Kidney epithelial cell (primary cell): ENCODE measurements at places on chromosomes 7 and 10. TPM values are rescaled to one million over a fixed set of nuclear protein-coding genes. Genes with fewer than 3 reads are reported as not detected.

DNA sequence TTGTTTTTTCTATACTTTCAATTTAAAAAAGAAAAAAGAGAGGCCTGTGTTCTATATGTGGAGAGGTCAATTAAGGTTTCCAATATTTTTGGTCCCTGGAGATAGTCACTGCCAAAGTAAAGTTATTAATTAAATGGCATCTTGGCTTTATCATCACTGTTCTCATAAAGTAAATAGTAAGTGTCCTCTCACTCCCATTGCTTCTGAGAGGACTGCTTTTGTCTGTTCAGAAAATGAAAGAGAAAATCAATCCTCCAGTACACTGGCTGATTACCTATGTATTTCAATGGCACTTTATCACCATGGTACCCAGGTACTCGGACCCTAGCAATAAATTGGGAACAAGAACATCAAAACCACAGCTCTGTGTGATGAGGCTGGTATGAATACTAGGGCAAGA lies 94.0 kb downstream of the RNLS start:
- no peak for DNase-seq

TMEM140 gene
- total RNA-seq: 0.75 and 1.8 TPM in 2 replicates

DNA sequence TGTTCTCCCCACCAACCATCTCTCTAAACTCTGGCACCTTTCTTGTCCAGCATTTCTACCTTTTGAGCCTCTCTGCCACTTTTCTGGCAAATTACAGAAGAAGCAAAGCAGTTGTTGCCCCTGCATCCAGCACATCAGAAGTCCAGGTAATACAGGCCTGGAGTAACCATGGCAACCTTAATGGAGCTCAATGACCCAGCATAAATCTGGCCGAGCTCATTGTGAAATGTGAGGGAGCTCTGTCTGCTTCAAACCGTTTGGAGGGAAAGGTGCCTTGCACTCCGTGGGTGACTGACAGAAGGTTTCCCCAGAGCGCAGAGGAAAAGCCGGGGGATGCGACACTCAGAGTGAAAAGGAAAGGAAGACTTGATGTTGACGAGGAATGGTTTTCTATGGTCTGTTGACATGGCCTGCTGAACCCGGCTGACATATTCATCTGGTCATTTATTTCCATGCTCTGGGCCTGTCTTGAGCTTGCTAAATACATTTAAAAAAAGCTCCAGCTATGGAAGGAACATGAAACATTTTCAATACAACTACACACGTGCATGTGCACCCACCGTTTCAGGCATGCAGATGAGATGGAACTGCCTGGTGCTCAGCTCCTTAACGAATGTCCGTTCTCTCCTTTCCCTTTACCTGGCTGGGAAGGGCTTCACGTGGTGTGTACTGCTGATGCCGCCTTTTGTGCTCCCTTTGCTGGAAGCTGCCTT lies 74.9 kb downstream of the ADRA2A start:
- no peak for DNase-seq

TUBB8 gene
- not detected in 2 replicates for total RNA-seq

TASOR2 gene
- total RNA-seq: 60.1 and 66.8 TPM in 2 replicates

- no peak for DNase-seq
Measured at GRCh38 chr10:76205361-76205760, 773.9 kb downstream of the LRMDA start.

DNA sequence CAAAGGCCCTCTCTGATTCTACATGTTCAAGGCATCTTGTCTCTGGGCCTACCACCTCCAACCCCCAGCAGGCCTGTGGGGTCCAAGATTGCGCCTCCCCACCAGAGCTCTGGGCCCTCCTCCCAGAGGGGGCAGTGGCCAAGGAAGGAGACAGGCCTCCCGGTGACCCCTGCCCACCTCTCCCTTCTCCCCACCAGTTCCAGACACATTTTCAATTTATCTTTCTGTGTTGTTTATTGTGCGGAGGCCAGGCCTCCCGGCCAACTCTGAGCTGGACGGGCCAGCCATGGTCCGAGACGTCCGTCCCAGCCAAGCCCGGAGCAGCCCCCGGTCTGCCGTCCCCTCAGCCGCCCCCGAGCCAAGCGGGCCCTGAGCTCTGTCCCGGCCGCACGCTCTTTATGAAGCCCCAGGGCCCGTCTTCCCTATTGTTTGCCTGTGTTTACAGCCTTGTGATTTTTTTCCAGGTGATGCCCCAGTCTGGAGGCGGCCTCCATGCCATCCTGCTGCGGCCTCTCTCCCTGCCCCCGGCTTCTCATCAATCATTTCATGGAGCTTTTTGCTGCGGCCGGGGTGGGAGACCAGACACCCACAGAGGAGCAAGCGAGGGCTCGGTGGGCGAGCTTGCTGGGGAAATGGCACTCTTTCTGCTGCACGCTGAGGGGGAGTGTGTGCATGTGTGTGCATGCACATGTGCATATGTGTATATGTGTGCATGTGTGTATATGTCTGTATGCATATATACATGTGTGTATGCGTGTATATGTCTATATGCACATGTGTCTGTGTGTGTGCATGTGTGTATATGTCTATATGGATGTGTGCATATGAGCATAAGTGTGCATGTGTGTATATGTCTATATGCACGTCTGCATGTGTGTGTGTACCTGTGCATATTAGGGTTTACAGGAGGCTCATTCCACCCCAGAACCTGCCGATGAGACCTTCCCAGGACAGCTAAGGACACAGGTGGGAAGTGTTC lies 52.7 kb upstream of the ELN start:
- no peak for DNase-seq

- DNase-seq: no peak
Measured at GRCh38 chr7:88888684-88889083, 93.1 kb upstream of the TEX47 start.

- no peak for DNase-seq
Measured at GRCh38 chr7:47153576-47153975, 428.3 kb downstream of the TNS3 start.

- peak; percentile 37 for DNase-seq
Measured at GRCh38 chr10:88385601-88386203, 197.4 kb downstream of the RNLS start.

- no peak for DNase-seq
Measured at GRCh38 chr7:3670898-3671297, 369.8 kb downstream of the SDK1 start.

- DNase-seq: no peak
Measured at GRCh38 chr10:88097536-88097935, 234.1 kb downstream of the PTEN start.

GRCh38 chr10:86071145-86071544 lies 295.4 kb downstream of the GRID1 start:
- no peak for DNase-seq

DNA sequence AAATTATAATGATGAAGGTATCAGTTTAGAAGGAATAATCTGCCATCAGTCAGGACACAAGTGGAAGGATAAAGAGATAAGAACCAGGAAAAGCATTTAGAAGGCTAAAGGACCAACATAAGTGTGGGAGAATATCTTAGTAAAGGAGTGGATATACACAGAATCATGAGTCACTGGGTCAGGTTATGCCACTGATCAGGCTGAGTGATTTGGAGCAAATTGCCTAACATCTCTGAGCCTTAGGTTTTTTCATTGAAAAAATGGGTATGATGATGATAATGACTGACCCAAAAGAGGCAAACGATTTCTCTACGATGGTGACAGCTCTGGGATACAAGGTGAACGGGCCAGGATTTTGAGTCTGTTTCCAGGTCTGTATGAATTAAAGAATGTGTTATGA lies 2.8 kb upstream of the CUL1 start:
- DNase-seq: no peak

HERC4 gene
- 28.5 and 29.1 TPM in 2 replicates for total RNA-seq

CRPPA gene
- 1.4 and 1.8 TPM in 2 replicates for total RNA-seq

- DNase-seq: no peak
Measured at GRCh38 chr7:30975256-30975899, 11.6 kb downstream of the GHRHR start.

C10orf95 gene
- total RNA-seq: 3.2 and 6.9 TPM in 2 replicates

GRCh38 chr10:49741108-49741995 lies 20.8 kb downstream of the OGDHL start:
- no peak for DNase-seq

DNA sequence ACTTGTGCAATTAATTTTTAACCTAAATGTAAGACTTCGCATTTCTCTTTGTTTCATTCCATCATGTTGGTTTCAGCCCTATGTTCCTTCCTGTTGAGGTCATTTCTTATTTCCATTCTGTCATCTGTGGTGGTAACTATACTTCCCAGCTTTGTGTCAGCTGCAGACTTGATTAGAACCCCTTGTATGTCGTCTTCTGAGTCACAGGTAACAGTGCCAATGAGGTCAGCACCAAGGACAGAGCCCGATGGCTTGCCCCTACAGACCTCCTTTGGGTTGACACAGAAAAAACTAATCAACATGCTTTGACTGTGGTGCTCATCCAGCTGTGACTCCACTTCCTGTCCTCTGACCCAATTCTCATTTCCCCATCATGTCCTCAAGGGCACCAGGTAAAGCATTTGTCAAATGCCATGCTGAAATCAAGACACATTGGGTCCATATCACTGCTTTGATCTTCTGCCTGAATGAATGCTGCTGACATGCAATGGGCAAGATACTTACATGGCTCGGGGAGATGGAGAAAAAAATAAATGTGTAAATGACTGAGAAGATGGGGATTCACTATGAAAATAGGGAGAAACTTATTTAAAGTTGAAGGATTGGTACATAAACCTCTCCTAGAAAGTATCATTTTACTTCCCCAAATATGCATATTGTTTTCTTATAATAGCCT lies 25.6 kb upstream of the CRTAC1 start:
- no peak for DNase-seq

DNA sequence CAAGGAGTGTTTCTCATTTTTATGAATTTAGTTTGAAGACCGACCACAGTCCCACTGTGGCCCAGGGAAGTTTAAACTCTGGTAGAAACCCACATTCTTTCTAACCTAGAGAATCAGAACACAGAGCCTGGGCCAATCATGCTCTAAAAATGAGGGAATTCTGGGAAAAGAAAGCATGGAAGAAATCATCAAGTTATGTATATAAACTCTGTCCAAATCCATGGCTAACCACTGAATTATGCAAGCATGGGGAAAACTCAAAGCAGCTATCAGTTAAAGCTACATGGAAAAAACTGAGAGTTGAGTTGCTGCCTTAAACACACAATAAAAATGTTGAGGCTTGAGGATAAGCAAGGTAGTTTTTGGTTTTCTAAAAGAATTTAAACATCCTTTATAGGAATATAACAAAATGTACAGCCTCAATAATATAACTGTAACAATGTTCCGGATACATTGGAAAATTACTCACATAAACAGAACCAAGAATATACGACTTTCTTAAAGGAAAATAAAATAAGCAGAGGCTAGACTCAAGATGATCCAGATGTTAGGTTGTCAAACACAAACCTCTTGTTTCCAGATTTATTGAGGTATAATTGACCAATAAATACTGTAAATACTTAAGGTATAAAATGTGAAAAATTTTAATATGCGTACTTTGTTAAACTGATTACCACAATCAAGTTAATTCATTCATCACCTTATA lies 311.2 kb upstream of the GNAI1 start:
- DNase-seq: no peak

CLEC5A gene
- not detected in 2 replicates for total RNA-seq

TMEM72 gene
- total RNA-seq: not detected in 2 replicates

SLC39A12 gene
- not detected in 2 replicates for total RNA-seq

DNA sequence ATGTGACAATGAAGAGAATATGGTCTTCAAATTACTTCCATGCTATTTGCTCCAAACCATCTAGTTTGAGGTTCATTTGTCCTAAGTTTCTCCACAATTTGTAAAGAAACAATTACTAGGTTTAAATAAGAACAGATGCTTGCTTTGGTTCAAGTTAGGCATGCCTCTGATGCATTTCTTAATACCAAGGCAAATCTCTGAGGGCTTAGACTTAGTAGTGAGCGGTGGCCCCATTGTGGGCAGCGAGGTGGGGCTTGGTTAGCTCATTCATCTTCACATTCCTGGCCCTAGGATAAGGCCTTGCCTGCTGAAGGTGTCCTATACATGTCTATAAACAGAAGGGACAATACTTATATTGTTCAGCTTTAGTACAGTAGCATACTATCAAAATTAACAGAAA lies 52.4 kb upstream of the RHEB start:
- no peak for DNase-seq

NODAL gene
- 0.08 and 0.14 TPM in 2 replicates for total RNA-seq

TRIM73 gene
- 0.48 TPM in 1 of 2 replicates, not detected in the other for total RNA-seq

DNA sequence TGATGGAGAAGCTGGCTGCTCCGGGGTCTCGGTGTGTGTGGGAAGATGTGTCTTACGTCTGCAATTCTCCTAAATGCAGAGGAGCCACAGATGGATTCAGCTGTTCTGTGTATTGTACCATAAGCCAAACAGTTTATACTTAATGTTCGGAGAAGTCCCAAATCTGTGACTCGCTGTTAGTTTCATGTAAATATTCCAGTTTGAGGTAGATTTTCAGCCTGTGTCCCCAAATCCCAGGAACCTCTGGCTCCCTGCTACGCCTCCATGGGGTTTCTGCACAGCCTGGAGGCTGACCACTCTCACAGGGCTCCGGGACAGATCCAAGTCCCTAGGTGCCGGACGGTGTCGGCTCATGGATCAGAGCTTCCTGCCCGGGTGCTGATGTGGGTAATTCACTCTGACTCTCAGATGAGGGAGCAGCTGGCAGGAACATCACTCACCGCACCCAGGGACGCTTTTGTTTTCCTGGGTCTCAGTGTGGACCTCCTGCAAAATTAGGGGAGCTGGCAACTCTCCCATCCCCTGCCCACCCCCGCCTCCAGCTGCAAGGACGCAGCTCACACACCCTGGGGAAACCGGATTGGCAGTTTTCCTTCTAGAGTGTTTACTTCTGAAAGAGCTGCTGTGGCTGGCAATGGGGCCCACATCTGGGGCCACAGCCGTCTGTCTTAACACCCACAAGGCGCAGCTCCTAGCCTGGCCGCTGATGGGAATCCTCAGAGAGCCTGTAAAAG lies 421.1 kb upstream of the FOXK1 start:
- DNase-seq: no peak

CPED1 gene
- 3.1 and 3.2 TPM in 2 replicates for total RNA-seq

GRCh38 chr7:82672078-82672477 lies 228.5 kb upstream of the CACNA2D1 start:
- no peak for DNase-seq

OR2F1 gene
- 0.13 TPM in 1 of 2 replicates, not detected in the other for total RNA-seq

DNA sequence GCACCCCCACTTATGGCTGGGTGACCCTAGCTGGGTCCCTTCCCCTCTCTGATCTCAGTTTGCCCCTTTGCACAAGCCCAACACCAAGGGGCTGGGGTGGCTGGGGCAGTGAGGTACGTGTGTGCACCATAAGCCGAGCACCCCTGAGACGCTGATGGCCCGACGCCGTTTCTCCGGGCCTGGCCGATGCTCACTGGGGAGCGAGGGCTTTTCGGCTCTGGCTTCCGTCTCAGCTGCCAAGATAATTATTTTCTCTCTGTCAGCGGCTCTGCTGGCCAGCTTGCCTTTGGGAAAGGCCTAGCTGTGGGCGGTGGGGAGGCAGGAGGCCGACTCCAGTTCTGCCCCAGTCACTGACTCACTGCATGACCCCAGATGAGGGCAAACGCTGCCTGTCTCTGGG lies 91.0 kb downstream of the ZMIZ1 start:
- DNase-seq: no peak
